ENCODE measurements at places on chromosomes 3 and 15.

GRCh38 chr3:143464850-143465249 is 345.3 kb downstream of the CHST2 start:
- no peak for DNase-seq

DNA sequence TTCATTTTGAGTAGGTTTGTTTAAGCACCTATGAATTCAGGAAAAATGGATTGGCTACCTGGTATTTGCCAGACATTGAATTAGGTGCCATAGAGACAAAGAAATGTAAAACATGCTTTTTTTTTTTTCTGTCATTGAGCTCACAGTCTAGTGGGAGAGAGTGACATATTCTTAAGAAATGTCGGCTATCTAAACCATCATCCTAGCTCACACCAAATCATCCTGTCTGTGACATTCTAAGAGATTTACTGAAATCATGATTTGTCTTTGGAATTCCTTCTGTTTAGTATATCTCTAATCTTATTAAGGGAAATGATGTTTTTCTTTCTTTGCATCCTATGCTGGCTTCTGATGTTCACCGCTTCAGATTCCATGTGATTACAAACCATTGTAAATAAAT is 59.5 kb upstream of the STXBP5L start:
- DNase-seq: no peak

DNA sequence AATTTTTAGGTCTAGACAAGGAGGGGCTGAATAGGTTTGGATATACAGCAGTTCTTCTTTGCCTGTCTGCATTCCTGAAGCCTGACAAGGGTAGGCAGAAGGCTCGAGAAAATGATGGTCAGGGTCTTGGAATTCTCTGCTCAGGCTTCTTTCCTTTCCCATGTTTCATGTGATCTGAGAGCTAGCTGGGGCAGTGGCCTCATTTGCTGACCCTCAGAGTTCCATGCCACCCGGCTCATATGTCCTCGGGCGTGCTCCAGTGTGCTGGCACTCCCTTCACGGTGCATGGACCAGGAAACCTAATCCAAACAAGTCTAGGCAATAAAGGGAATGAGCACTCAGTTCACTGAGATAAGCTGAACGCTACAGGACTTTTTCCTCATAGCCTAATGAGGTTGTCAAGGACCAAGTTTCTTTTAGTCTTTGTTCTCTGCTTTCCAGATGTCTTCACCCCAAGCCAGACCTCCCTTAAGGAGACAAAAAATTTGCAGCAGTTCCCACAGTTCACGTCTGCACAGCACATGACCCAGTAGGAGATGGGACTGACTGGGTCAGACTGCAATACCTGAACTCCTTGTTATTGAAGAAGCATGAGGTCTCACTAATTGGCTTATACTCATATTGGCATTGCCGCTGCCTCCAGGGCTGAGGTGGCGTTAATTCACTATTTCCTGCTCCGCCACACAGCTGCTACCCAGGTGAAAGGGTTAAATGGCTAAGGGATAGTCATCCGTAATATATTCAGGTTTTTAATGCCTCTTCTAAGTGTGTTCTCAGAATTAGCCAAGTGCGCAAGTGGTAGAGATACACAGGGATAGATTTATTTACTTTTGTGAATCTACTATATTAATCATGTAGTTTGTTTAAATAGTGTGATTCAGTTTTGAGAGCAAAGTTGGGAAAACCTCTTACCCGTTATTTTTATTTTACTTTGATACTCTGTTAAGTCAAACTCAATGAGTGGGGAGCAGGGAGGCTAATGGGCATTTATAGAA is 15.3 kb upstream of the RTP4 start:
- DNase-seq: no peak

DNA sequence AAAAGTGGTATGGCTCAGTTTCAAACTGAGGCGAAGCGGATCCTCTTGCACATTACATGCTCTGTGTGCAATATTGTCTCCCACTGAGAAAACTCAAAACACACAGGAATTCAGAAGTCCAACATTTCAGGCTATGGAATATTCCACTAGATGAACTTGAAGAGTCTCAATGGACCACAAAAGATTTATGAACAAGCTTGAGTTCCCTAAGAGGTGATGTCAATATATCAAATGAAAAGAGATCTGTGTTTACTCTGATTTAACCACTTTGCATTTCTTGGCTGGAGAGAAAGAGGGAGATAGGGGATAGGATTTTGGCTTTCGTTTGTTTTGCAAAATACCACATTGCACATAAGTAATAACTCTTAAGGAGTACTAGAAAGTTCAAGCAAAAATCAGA is 20.3 kb downstream of the PDZRN3 start:
- DNase-seq: no peak

- no peak for DNase-seq
Measured at GRCh38 chr3:45580112-45580765, 14.3 kb upstream of the LIMD1 start.

- DNase-seq: no peak
Measured at GRCh38 chr3:156373095-156373494, 181.8 kb downstream of the SSR3 start.

DNA sequence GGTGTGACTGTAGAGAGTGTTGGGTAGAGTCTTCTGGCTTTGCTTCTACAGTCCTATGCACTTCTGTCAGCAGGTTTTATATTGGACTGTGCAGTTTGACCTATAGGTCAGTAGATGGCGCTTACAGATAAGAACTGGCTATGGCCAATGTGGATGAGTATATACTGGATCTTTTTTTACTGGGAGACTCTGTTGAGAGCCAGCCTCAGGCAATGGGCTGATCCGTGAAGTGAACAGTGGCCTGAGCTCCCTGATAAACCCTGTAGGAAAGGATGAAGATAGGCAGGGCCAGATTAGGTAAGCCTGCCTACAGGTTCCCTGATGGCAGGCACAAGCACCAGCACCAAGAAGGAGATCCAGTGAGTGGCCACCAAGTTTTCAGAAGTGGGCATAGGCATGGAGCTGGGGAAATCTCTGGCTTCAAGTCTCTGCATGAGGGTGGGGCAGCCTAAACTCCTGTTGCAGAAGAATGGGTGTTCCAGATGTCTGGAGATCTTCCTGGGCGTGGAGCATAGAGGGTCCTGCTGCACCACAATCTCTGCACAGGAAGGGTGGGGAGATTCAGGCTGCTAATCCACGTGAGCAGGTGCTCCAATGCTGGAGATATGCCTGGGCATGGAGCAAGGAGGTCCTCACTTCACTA is 326.0 kb upstream of the SGO1 start:
- DNase-seq: no peak

Measured in activated CD8-positive, alpha-beta T cell treated with anti-CD3 and anti-CD28 coated beads for 36 hours (primary cell).